Aorta (tissue), 5 donors: ENCODE measurements at places on chromosomes 4 and X. TPM values are rescaled to one million over a fixed set of nuclear protein-coding genes. Genes with fewer than 3 reads are reported as not detected.

Gene SPATA4
- total RNA-seq: not detected

Gene GYG2
- total RNA-seq: 3.1 TPM

Gene CENPE
- total RNA-seq: 1.3 TPM

Gene ZDHHC9
- total RNA-seq: 21.3 TPM

Gene DRD5
- total RNA-seq: not detected

Gene IQCM
- not detected for total RNA-seq

Gene TMSB15C
- 5.4 TPM for total RNA-seq

Gene SOWAHB
- total RNA-seq: not detected

DNA sequence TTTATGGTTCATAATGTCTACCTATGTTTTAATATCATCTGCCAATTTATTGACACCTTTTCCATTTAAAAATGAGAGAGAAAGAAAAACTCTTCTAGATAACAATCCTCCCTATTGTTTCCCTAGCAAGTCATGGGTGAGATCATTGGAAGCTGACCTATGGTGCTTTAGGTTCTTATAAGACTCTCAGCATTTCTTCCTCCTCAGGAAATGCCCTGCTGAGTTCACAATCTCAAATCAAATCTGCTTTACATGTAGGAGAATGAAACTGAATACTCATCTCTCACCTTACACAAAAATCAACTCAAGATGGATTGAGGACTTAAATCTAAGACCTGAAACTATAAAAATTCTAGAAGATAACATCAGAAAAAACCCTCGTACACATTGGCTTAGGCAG, 267.4 kb downstream of the RAPGEF2 start:
- no peak for DNase-seq

DNA sequence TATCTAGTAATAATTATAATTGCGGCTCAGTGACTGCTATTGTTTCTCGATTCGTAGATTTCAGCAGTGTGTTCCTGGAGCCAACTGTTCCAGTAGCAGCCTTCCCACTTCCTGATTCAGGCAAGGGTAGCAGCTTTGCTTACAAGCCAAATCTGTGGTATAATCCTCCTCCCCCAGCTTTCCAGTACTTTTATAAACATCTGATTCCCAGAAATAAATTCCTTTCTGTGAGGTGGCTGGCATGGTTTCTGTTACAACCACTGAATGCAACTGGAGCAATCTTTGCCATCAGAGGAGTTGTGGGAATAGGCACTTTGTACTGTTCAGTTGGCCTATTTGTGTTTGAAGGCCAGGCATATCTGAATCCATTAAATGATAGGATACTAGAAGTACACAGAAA, 80.0 kb downstream of the GLRA3 start:
- no peak for DNase-seq

DNA sequence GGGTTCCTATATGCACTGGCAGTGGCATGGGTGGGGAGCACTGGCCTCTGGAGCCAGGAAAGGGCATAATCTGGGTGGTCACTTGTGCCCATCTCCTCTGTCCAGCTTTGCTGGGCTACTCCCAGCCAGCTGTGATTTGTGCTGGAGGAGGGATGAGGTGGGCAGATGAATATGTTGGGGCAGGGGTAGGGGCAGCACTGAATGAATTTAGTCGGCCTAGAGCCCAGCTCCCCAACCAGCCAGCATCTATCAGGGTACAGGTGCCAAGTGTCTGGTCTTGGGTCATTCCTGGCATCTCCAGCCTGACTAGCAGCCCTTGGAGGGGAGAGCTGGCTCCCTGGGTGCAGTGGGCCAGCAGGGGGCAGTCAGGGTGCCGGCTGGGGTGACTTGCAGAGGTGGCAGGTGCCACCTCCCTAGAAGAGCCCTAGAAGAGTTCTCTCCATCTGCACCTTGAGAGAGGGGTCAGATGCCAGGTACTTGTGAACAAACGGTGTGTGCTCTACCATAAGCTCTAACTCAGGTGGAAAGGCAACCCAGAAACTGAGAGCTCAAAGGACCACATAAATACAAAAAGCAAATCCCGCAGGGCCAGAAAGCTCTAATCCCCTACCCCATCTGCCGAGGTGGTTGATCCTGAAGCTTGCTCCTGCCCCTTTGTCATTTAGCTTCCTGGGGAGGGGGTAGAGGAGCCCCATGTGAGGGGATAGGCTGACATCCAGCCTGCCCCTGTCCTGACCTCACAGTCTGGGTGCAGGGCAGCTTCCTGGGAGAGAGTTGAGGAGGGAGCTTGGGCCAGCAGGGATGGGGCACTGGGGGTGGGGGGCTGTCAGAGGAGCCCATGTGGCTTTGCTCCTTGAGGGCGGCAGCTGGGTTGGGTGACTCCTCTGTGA, 2.2 kb downstream of the SORCS2 start:
- DNase-seq: peak; percentile 41

DNA sequence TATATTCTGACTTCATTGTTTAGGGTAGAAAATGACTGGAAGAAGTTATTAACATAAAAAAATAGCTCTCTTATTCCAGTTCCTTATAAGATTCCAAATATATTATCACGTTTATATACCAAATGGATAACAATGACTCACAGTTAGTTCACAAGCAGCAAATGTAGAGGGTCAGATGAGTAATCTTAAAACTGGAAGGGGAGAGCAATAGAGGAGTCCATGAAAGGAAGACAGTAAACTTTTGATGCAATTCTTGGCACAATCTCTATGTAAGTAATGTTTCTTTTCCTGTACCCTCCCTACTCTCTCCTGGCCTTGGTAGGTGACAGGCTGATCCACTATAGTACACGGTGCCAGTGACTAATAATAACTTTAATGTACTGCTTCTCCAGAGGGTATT, 259.0 kb upstream of the TRPC5 start:
- DNase-seq: no peak

DNA sequence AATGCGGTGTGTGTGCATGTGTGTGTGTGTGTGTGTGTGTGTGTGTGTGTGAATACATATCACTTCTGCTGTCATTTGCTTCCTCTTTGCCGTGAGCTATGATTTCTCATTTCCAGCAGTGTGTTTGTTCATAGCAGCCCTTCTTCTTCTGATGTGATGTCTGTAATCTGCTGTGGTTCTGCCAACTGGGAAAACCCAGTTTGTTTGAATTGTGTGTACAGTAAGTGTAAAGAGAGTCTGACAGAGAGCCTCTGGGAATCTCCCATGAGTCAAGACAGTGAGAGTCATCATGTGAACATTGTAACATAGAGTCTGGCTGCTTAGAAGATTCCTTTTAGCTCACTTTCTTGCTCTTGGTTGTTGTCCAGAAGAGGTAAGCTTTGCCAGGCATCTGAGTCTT, 8.4 kb upstream of the NWD2 start:
- no peak for DNase-seq

GRCh38 chr4:169823685-169824084, 65.9 kb upstream of the HPF1 start:
- DNase-seq: no peak

- DNase-seq: no peak
Observed at GRCh38 chr4:129364747-129365452, 268.9 kb downstream of the C4orf33 start.

DNA sequence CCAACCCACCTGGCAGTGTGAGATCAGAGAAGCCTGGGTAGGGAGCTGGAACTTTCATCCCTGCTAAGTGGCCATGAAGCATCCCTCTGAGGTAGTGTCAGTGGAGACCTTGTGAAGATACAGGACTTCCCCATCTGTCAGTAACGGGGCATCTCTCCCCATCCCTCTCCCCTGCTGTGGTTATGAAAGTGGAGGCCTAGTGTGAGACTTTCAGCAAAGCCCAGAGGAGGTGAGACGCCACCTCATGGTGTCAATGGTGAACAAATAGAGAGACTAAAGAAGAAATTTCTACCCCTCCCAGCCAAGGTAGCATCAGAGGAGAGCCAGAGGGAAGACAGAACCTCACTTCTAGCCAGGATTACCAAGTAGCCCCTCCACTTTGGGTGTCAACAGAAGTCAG, 150.2 kb downstream of the VEGFC start:
- DNase-seq: no peak

GRCh38 chr4:84527391-84527790, 28.3 kb upstream of the NKX6-1 start:
- DNase-seq: no peak
